Jurkat, Clone E6-1 (cell line): ENCODE measurements at places on chromosomes 1 and 21.

DNA sequence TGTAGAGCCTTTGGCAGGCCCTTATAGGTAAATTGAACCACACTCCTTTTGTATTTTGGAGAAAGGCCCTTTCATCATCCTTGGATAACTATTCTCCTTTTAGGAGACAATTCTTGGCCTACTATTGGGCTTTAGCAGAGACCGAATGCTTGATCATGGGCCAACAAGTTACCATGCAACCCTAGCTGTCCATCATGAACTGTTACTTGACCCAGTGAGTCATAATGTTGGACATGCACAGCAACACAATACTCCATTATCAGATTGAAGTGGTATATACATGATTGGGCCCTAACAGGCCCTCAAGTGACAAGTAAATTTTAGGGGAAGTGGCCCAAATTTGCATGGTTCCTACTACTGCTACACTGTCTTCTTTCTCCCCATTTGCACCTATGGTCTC lies 84.4 kb downstream of the CATSPERE start:
- no peak for DNase-seq

DNA sequence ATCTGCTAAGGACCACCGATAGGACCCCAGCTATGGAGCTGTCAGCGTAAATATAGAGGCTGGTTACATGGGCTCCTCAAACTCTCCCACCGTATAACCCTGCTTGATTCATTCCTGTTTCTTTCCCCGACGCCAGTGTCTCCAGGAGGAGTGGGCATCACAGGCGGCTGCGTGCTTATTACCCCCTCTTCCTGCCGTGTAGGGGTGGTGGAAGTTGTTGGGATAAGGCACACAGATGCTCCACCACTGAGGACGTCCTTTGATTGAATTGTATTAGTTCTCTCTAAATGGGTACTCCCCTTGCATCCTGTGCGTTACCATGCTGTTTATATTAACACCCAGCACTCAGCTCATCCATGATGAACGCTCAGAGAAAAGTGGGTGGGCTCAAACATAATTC lies 104.6 kb downstream of the ZBTB18 start:
- DNase-seq = no peak

DNA sequence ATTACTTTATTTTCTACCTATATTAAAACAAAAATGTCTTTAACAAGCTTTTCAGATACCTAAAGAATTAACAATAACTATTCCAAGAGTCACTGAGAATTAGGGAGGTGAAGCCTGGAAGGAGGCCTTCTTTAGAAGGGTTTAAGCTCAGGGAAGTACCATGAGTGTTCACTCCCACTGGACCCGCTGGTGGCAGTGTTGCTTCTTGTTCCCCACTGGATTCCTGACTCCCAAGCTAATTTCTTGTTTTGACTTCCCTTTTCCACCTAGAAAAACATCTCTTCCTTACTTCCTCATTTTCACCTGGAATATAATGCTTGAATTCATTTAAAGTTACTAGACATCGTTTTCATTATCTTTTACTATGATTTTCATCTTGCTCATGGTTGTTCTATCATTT lies 264.2 kb downstream of the HMCN1 start:
- DNase-seq = no peak

GRCh38 chr1:168733241-168733640 lies 4.2 kb upstream of the DPT start:
- no peak for DNase-seq

DNA sequence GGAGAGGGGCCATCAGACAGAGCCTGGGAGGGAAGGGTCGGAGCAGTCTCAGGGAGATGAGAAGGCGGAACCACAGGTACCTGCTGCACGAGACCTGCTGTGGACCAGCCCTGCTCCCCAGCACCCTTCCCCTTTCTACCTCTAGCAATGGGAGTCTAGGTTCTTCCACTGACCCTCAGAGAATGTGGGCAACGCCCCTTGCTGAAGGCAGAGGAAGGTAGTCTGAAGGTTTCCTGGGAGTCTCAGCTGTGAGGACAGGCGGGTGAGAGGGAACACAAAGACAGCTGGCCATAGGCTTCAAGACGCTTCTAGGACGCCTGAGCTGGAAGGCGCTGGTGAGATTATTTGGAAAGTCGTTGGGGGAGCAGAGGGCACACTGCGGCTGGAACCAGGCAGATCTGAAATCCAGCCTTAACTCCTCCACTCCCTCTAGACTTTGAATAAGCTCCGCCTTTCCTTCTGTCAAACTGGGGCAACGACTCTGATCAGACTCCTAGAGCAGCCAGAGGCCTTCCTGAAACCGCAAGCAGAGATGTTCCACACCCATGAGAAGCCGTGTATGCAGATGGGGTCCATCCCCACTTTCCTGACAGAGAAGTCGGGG lies 18.1 kb downstream of the SLC45A3 start:
- no peak for DNase-seq

GRCh38 chr1:160521554-160521953 lies 1.5 kb downstream of the SLAMF6 start:
- DNase-seq = no peak
